NCI-H146 (cell line): ENCODE measurements at places on chromosomes 2 and 18.

- no peak for DNase-seq
These were observed at the start of gene CYP27C1 for GRCh38 chr2:127220102-127220767. Gene CYP27C1, minus strand, starts transcription at chr2:127220299. Its CDS starts 29 bp downstream, at chr2:127220270.

DNA sequence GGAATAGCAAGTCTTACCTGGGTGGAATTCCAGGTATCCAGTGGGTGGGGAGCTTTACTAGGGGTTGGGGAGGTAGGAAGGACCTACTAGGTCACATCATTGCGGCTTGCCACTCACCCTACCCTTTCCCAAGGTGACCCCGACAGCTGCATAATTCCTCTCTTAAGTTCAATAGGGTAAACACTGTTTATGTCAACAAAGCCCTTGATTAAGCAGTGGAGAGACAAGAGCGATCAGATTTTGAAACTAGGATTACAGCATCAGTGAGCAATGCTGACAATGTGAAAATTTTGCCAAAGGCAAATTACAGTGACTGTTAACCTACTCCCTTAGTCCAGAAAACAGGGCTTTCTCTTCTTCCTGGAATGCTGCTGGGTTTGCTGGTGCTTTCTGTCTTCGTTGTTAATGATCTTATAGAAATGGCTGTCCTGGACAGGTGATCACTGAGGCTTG lies 14.5 kb downstream of the SLC19A3 start:
- DNase-seq = no peak

GRCh38 chr2:112942654-112943002 lies 31.7 kb downstream of the IL37 start:
- peak; percentile 7 for DNase-seq

DNA sequence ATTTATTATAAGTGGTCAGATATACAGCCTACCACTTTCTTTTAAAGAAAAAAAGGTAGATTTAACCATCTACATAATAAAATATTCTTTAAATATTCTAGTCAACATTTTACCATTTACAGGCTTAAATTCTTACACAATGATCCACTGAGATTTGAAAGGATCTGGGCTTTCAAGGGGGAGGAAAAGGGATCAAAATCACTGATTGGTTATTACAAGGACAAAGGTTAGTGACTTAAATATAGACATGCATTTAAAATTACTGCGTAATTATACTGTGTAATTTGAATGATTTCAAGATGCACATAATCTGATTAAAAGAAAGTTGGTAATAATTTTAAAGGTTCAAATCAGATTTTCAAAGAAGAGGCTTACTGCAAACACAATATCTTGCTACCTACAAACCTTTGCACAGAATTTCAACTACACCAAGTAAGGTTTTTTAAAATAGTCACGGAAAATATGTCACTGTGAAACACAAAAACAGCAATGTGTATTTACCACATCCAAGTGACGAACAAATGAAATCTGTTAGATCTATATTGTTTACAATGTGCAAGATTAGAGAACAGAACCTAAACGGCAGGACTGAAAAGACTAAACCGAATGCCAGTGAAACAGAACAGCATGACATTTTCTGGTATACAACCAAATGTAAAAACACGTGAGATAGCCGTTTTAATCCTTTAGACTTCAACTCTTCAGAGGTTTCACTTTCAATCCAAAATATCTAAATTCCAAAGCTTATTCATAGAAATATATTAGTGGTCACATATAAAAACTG lies 40.8 kb downstream of the RTN4 start:
- no peak for DNase-seq

DNA sequence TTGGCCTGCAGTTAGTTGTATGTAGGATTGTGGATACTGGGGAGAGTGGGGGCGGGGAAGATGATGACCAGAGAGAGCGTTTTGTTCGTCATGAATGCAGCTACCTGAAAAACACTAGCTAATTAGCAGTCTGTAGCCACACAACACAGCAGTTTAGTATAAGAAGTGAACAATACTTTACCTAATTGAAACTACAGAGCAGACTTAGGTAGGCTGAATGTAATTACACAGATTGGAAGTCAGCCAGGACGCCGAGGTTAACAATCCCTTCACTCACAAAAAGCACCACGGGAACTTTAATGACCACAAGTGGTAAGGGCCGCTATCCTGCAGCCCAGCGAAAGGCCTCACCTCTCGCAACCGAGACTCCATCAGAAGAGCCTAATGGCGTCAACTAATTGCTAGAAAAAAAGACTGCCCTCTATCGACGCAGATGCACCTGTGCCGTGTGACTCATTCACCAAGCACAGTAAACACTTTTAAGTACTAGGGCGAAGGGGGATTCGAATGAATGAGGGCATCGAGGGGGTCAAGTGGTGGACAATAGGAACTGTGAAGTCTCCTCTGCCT lies 591.0 kb downstream of the ARHGAP15 start:
- peak; percentile 15 for DNase-seq

DNA sequence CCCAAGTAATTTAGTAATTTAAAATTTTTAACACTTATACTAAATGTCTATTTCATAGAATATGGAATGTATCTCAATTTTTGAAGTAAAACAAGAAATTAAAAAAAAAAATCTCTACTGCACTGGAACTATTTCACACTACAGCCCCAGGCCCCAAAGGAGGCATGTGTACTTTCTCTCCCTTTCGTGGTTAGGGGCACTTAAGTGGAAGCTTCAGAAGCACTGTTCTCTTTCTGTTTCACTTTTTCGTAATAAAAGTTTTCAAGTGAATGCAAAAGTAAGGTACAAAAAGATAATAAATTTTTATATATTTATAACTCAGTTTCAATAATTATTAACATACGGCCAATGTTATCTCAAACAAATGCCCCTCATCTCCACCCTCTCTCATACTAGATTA lies 123.8 kb upstream of the STON1 start:
- no peak for DNase-seq

- no peak for DNase-seq
These were observed 115.3 kb downstream of the METTL8 start for GRCh38 chr2:171318463-171318934.

GRCh38 chr2:175048275-175048674 lies 43.1 kb upstream of the CHN1 start:
- no peak for DNase-seq

- no peak for DNase-seq
These were observed 634 bp upstream of the MSGN1 start for GRCh38 chr2:17815468-17816184.

DNA sequence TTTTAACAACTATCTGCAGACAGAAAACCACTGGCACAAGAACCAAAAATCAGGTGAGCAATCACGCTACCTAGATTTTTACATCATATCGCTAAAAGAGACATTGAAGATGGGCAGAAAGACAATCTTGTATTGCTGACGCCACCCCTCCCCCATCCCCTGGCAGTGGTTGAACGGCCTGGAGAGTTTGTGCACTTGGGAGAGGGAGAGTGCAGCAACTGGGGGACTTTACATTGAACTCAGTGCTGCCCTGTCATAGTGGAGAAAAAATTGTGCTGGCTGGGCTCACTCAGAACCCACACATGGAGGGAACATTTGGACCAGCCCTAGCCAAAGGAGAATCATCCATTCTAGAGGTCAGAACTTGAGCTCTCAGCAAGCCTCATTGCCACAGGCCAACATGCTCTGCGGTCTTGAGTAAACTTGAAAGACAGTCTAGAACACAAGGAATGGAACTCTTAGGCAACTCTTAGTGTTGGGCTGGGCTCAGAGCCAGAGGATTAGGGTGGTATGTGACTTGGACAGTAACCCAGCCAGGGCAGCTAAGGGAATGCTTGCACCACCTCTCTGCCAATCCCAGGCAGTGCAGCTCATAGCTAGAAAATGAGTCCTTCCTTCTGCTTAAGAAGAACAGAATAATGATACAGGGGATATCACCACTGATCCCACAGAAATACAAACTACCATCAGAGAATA lies 220.0 kb upstream of the CYP26B1 start:
- no peak for DNase-seq

DNA sequence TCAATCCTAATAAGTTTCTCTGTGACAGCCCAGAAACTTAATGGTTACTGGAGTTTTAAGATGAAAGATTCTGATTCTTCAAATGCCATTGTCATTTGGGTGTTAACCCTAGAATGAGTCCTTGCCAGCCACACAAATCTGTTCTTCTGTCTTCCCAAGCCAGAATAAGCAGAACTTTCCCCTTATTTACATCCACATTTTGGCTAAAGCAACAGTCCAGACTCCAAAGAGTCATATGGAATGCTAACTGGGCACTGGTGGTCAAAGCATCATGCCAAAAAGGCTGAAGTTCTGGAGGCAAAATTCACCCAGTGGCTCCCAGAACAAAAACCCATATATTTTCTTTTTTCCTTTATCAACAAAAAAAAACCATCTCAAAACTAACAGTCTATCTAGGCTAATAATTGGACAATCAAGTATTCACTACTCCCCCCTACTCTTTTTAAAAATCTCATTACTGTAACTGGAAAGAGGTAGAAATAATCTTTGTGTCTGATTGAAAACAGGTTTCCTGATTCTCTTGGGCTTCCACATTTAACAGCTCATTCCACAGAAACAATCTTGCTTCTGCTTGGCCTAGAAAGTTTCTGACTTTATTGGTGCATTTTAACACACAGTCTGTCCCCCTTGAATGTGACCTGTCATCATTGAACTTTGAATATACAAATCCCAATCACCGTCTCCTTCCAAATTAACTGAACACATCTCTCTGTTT lies 89.6 kb upstream of the SETBP1 start:
- DNase-seq = no peak

- DNase-seq = peak; percentile 92
These were observed at the start of gene ATAD2B for GRCh38 chr2:23926750-23927571. Gene ATAD2B, minus strand, starts transcription at chr2:23927123. Its CDS starts 353 bp downstream, at chr2:23926770.

- DNase-seq = no peak
These were observed 529.6 kb upstream of the ZEB2 start for GRCh38 chr2:145049475-145049874.

DNA sequence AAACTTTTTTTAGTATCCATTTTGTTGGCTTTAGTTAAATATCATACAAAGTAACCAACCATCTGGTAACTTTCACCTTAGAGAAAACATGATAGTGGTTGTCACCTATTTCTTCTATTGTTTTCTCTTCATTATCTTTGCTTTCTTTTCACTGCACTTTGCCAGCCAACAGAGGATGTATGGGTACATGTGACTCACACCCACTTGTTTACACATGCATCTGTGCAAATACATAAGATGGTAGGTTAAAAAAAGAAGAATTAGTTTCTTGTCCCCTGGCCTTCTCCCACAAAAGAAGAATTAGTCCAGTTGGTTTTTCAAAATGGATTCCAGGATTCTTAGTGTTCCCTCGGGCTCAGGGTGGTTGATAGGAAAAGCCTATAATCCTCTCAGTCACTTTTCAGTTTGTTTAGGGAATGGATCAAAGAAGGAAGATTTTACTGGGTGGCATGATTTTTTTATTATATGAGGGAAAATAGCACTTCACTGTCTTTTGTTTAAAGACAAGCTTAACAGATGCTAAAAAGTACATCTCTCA lies 46.6 kb downstream of the CDK15 start:
- DNase-seq = no peak
